ENCODE measurements at places on chromosomes 7 and 10.

DNA sequence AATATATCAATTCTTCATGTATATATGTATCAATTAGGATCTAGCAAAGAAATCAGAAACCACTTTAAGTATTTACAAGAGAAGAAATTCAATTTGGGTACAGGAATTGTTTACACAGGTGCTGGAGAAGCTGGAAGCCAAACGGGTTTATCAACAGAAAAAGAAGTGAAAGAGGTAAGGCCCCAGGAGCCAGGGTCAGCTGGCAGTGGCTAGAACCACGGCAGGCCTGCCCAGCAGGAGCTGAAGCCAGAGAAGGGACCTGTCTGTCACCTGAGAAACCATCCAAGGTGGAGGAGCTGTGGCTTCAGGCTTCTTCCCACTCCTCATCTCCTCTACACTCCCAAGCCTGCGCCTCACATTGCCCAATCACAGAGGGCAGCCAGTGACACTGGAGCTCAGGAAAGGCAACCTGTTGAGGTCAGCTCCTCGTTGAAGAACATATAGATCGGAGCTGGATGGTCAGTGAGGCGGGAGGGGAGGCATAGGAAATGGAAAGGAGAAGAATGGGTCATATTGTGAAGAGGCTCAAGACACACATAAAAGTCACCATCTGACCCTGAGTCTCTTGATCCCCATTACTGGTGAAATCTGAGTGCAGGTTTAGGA lies 182.6 kb downstream of the REEP3 start:
- DNase-seq, result no peak

GRCh38 chr7:2520761-2521290 lies 1.3 kb downstream of the LFNG start:
- no peak for DNase-seq

- DNase-seq, result no peak
Measured at GRCh38 chr10:130931256-130931655, 380.3 kb downstream of the TCERG1L start.

DNA sequence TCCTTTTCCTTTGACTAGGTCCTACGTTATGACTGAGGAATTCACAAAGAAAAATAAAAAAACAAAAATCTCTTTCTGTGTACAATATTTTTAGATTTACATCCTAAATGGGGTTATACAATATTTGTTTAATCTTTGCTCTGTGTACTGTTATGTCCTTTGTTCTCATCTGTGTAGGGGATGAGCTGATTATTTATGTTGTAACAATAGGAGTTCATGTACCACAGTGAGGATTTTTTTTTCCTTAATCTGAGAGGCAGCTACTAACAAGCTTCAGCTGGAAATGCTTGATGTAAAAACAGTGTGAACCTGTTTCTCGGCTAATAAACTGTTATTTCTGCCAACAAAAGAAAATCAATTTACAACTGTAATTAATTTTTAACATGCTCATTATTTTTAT lies 58.0 kb downstream of the ORC5 start:
- DNase-seq, result no peak

DNA sequence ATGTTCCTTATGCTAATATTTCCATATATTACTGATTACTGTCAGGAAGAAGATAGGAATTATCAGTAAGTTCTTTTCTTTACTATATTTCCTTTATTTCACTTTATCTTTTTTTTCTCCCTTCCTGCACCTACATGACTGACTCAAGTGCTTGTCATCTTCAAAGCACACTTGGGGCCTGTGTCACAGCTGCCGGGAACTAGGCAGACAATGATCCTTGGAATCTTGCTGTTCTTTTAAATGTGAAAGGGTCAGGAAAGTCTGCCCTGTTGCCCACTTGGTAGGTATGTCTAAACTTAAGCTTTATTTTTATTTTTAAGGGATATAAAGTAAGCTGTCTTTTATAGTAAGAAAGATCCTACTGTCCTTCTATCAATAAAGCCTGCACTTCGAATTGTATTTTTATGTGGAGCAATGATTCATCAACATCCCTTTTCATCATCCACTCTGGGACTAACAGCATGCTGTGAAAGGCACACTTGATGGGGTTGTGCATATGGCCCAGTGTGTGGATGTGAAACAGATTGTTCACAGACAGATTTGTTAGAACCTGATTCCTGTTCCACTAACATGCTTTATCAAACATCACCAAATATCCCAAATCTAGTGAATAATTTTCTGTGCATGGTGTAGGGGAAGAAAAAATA lies 556.9 kb downstream of the DNAJB9 start:
- DNase-seq, result no peak

DNA sequence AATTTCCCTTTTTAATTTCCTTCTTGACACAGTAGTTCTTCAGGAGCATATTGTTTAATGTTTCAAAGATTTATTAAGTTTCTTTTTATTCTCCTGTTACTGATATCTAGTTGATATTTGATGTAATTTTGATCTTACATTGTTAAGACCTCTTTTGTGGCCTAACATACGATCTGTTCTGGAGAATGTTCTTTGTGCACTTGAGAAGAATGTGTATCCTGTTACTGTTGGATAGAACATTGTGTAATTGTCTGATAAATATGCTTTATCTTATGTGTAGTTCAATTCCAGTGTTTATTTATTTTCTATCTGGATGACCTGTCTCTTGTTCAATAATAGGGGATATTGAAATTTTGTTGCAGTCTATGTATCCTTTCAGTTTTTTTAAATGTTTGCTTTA lies 106.7 kb downstream of the ITGB1 start:
- no peak for DNase-seq

DNA sequence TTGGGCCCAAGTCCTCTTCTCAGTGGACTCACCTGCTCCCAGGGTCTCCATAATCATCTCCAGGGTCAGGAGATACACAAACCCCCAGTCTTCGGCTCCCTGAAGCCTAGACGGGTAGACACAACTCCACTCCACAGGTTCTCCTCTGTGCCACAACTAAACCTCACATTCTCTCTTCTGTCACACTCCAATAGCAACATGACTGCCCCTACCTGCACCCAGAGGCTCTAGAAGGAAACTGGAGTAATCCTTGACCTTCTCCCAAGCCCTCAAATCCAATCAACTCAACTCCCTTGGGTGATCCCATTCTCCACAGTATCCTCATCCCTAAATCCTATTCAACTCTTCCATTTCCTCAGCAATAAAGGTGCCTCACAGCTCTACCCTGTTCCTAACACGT lies 16.2 kb downstream of the HNRNPF start:
- DNase-seq, result no peak

- no peak for DNase-seq
Measured at GRCh38 chr10:38054361-38054797, 39.8 kb upstream of the ZNF37A start.

GRCh38 chr7:95980167-95980566 lies 207.8 kb downstream of the DYNC1I1 start:
- DNase-seq, result peak; percentile 18

DNA sequence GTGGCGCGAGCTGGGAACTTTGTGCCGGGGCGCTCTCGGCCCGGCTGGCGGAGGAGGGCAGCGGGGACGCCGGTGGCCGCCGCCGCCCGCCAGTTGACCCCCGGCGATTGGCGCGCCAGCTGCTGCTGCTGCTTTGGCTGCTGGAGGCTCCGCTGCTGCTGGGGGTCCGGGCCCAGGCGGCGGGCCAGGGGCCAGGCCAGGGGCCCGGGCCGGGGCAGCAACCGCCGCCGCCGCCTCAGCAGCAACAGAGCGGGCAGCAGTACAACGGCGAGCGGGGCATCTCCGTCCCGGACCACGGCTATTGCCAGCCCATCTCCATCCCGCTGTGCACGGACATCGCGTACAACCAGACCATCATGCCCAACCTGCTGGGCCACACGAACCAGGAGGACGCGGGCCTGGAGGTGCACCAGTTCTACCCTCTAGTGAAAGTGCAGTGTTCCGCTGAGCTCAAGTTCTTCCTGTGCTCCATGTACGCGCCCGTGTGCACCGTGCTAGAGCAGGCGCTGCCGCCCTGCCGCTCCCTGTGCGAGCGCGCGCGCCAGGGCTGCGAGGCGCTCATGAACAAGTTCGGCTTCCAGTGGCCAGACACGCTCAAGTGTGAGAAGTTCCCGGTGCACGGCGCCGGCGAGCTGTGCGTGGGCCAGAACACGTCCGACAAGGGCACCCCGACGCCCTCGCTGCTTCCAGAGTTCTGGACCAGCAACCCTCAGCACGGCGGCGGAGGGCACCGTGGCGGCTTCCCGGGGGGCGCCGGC lies 870 bp downstream of the FZD1 start:
- peak; percentile 61 for DNase-seq

- no peak for DNase-seq
Measured at GRCh38 chr7:131652194-131652593, 95.8 kb upstream of the PODXL start.

- no peak for DNase-seq
Measured at GRCh38 chr10:22669163-22669711, 45.1 kb downstream of the PIP4K2A start.

DNA sequence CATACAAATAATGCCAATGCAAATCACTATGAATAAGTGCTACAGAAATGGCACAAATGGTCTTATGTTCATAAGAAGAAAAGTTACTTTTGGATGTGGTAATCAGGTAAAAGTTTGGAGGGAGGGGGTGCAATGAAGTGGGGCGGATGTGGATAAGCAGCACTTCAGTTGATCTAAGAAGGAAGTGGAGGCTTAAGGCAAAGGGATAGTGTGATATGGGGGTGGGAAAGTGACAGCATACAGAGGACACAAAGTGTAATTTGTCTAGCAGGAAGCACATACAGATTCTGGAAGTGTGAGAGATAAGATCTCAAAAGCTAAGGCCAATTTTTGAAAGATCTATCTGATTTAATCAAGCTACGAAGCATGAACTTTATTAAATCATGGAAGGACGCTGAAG lies 6.3 kb downstream of the BET1 start:
- no peak for DNase-seq

- DNase-seq, result no peak
Measured at GRCh38 chr10:102231357-102232318, 5.5 kb downstream of the ELOVL3 start.

GRCh38 chr10:21520509-21520908 lies 5.0 kb downstream of the SKIDA1 start:
- DNase-seq, result no peak

DNA sequence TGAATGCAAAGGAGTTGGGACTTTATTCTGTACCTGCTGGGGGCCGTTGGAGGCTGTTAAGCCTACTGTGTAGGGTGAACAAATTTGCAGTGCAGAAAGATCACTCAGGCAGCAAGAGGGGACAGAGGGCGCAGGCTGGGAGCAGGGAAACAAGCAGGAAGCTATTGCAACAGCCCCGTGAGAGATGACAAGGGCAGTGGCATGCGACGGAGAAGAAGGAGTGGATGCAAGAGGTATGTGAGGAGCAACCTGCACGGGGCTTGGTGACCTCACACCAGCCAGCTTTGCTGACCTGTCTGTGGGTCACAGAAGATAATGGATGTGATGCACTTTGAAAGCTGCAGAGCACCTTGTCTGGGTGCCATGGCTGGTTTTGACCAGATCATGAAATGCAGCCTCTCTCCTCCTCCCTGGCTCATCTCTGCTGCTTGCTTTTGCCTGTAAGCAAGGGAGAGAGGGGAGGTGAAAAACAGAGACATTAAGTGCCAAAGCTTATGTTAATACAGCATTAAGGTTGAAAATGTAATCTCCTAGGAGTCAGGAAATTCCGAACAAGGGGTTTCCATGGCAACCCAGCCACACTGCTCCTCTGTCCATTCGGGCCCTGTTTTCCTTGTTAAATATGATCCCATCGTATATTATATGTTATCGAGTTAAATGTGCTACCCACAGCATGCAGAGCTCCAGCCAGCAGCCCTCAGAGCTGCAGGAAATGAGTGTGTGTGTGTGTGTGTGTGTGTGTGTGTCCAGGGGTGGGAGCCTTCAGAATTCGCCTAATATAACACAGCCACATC lies 314.3 kb upstream of the ZMIZ1 start:
- DNase-seq, result no peak

- DNase-seq, result no peak
Measured at GRCh38 chr10:128489324-128490247, 363.4 kb upstream of the MKI67 start.

DNA sequence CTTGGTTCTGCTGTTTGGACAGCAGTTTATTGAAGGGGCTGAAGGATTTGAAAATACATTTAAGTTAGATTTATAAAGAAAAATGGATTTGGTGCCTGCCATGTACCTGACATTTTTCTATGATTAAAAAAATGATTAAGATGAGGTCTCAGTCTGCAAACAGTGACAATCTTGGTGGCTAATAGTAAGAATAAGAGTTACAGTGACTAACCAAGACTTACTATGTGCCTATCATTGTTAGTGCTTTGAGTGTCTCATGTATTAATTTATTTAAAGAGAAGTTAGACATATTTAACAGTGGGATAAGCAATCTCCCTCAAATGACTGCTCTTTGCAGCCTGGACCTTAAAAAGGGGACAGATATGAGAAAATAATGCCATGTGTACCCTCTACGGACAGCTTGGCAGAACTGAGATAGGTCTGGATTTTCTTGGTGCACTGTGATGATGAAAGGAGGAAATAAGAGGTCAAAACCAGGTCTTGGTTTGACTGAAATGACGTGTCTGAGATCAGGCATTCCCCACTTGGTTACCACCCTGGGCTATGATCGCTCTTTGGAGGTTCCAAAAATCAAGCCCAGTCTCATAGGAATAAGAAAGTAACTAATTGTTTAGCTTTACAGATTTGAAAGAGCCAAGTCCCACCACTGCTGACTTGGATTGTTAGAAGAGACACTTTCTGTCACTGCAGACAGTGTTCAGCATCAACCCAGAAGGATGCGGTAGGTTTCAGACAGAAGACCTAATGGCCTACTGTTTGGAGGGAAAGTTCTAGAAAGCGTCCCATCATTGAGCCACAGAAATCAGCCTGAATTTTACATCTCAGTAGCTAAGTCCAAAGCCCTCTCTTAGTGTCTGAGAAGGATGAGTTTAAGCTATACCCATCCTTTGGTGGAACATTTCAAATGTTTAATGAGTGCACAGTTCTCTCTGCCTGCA lies 2.1 kb downstream of the CASP7 start:
- no peak for DNase-seq

- no peak for DNase-seq
Measured at GRCh38 chr10:132144086-132144485, 42.7 kb upstream of the DPYSL4 start.

DNA sequence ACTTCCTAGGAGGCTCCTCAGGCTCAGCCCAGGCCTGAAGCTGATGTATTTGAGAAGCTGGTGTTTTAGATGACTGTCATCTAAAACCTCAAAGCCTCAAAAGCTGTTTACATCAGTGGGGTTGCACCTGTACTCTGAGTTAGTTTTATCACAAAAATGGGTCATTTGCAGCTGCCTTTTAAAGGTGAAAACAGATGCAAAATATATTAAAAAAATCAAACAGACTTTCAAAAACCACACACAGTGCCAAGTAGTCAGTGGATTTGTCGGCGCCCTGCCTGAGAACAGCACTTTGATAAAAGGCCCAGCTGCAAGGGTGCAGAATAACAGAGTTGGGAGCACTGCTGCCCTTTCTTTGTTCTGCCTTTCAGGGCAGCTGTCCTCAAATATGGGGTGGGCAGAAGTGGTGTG lies 103.0 kb downstream of the VOPP1 start:
- no peak for DNase-seq

Measured in right renal pelvis (tissue), 4 donors.